Calu3 (cell line): ENCODE measurements at places on chromosomes 2 and 18. TPM values are rescaled to one million over a fixed set of nuclear protein-coding genes. Genes with fewer than 3 reads are reported as not detected.

The CD8B2 gene
- not detected in 2 replicates for total RNA-seq

The MBP gene
- total RNA-seq: 221 and 257 TPM in 2 replicates

The CPLX4 gene
- total RNA-seq: not detected in 2 replicates

The ERFE gene
- total RNA-seq: 2.4 and 4.0 TPM in 2 replicates

The MARCHF4 gene
- total RNA-seq: 0.37 and 0.54 TPM in 2 replicates

The PLGLB2 gene
- 1.7 and 2.3 TPM in 2 replicates for total RNA-seq

The NTSR2 gene
- total RNA-seq: not detected in 2 replicates

The PIEZO2 gene
- 0.24 and 0.91 TPM in 2 replicates for total RNA-seq

The GKN1 gene
- not detected in 2 replicates for total RNA-seq

The COLEC12 gene
- not detected in 2 replicates for total RNA-seq

The MORN2 gene
- total RNA-seq: 12.9 and 15.1 TPM in 2 replicates

The ANKRD12 gene
- 36.3 and 40.7 TPM in 2 replicates for total RNA-seq

The C2orf81 gene
- total RNA-seq: 4.0 and 5.7 TPM in 2 replicates

The PSTPIP2 gene
- total RNA-seq: 2.6 TPM in 2 replicates

The LYG2 gene
- total RNA-seq: not detected in 2 replicates

The MAP3K19 gene
- not detected in 2 replicates for total RNA-seq

The AGAP1 gene
- total RNA-seq: 56.4 and 63.8 TPM in 2 replicates

The SCTR gene
- total RNA-seq: 0.56 and 0.85 TPM in 2 replicates

The OR6B2 gene
- not detected in 2 replicates for total RNA-seq

The SERPINB11 gene
- total RNA-seq: not detected in 2 replicates

The IL36RN gene
- total RNA-seq: 0.12 and 0.22 TPM in 2 replicates

The SLC39A6 gene
- total RNA-seq: 54.4 and 62.9 TPM in 2 replicates

The RAB31 gene
- 1.9 and 2.3 TPM in 2 replicates for total RNA-seq

The UPP2 gene
- total RNA-seq: not detected in 2 replicates

The ITPRID2 gene
- 375 and 411 TPM in 2 replicates for total RNA-seq

The CCDC178 gene
- total RNA-seq: not detected in 2 replicates

The ITGA6 gene
- total RNA-seq: 242 and 270 TPM in 2 replicates

The CACNB4 gene
- 0.33 and 0.51 TPM in 2 replicates for total RNA-seq
